ENCODE measurements at places on chromosomes 16 and 17. TPM values are rescaled to one million over a fixed set of nuclear protein-coding genes. Genes with fewer than 3 reads are reported as not detected.

The KRTAP1-1 gene
- total RNA-seq = not detected

The C16orf54 gene
- 1.4 TPM for total RNA-seq

The C1QL1 gene
- total RNA-seq = 1.1 TPM

The CDH1 gene
- 88.2 TPM for total RNA-seq

The ABCC6 gene
- total RNA-seq = 23.2 TPM

The SCN4A gene
- 17.4 TPM for total RNA-seq

The NOTUM gene
- total RNA-seq = 2.6 TPM

The RPL23 gene
- total RNA-seq = 1,357 TPM

The KPNA2 gene
- total RNA-seq = 35.8 TPM

The SLC12A3 gene
- total RNA-seq = 58.9 TPM

The PLA2G10 gene
- total RNA-seq = not detected

The WSB1 gene
- total RNA-seq = 352 TPM

The PSMD3 gene
- total RNA-seq = 79.1 TPM

The RFNG gene
- 55.4 TPM for total RNA-seq

The LASP1 gene
- 84.0 TPM for total RNA-seq

The RECQL5 gene
- 36.8 TPM for total RNA-seq

The NPIPA8 gene
- 3.1 TPM for total RNA-seq

The SLC4A1 gene
- 72.8 TPM for total RNA-seq

The NPIPA5 gene
- total RNA-seq = not detected

The RASD1 gene
- total RNA-seq = 10.7 TPM

The HOXB5 gene
- 3.7 TPM for total RNA-seq

The PHOSPHO1 gene
- 23.2 TPM for total RNA-seq

The TLCD2 gene
- 3.9 TPM for total RNA-seq

The LCMT1 gene
- 39.7 TPM for total RNA-seq

The KIF18B gene
- total RNA-seq = 5.4 TPM

The SLC38A8 gene
- not detected for total RNA-seq

The SPATA22 gene
- total RNA-seq = 0.35 TPM

The SLC16A5 gene
- total RNA-seq = 62.5 TPM

The SHBG gene
- 2.6 TPM for total RNA-seq

The MYH1 gene
- total RNA-seq = 1.5 TPM

The FOXN1 gene
- total RNA-seq = 0.23 TPM

The CDH13 gene
- 40.6 TPM for total RNA-seq

The CTCF gene
- 49.9 TPM for total RNA-seq

The KRT12 gene
- not detected for total RNA-seq

The KRT33A gene
- total RNA-seq = 0.12 TPM

The KRTAP9-8 gene
- total RNA-seq = not detected
